ENCODE measurements at places on chromosomes 11 and 22.

DNA sequence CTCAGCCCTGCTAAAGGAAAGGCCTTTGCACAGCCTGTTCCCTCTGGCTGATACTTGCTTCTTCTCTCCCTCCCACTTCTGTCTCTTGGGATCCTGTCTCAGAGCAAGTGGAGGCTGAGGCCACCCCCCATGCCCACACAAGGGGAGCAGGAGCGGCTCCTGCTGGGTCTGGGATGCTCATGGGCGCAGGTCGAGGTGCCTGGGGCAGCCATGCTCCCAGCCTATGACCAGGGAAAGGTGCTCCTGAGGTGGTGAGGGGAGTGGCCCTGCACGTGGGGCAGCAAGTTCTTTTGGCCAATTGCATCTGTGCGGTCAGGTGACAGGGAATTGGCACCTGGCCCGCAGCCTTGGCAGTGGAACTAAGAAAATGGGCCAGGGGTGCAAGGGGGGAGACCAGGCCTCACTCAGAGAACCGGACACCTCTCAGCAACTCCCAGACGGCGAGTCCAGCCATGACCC is 1.5 kb downstream of the MAPK11 start:
- DNase-seq = no peak

DNA sequence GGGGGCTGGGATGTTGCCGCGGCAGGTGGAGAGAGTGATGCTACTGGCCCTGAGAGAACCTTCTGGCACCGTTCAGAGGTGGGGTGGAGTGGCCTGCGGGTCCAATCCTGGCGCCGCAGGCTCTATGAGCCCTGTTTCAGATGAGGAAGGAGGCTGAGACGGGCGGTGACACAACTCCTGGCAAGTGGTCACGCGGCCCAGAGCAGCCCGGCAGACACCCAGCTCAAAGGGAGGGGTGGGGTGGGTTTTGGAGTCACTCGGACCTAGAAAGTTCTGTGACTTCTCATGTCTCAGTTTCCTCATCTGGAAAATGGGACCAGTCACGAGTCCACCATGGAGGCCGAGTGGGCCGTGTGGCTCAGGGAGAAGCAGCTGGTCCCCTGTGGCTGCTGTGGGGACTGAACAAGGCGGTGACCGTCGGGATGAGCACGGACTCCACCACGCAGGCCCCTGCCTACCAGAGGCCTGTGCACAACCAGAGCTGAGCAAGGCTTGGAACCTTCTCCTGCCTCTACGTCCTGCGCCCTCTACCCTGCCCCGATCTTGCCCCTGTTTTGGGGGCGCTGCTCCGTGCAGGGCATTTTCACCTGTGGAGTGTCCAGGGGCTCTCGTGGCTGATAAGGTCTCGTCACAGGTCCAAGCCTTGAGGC is 3.7 kb downstream of the TSPO start:
- DNase-seq = no peak

- DNase-seq = no peak
These were observed 26.7 kb upstream of the ETS1 start for GRCh38 chr11:128614026-128614425.

- DNase-seq = no peak
These were observed 86.3 kb downstream of the SNX19 start for GRCh38 chr11:130829920-130830511.

- DNase-seq = no peak
These were observed 3.3 kb downstream of the ADAMTS8 start for GRCh38 chr11:130425156-130425555.

- DNase-seq = no peak
These were observed 164.4 kb upstream of the ZBED5 start for GRCh38 chr11:11022125-11022730.

- DNase-seq = no peak
These were observed 83.0 kb downstream of the MORC2 start for GRCh38 chr22:30885591-30885990.

DNA sequence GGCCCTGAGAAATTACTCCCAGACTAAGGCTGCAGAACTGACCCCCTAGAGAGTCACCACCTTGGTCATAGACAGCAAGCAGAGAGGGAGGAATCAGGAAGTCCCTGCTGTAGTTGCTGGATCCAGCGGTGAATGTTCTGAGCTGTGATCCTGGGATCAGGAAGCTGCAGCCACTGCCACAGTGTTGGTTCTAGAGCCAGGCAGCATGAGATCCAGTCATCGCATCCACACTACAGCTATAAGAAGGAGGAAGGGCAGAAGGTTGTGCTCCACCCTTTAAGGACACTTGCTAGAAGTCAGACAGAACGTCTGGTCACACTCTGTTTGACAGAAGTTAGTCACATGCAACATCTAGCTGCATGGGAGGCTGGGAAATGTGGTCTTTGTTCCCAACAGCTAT is 104.7 kb upstream of the OR4B1 start:
- no peak for DNase-seq

DNA sequence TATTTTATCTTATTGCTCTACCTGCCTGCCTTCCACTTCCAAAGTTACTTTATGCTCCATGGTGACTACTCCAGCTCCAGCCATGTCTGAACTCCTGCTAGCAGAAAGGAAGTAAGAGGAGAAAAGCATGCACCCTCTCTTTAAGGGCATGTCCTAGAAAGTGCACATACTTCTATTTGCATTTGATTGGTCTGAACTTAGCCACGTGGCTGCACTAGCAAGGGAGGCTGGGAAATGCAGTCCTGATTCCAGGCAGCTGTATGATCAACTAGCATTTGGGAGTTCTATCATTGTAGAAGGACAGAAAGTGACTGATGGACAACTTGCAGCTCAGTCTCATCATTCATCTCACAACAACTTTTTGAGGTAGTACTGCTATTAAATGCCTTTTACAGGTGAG is 515.7 kb downstream of the BUD13 start:
- no peak for DNase-seq

DNA sequence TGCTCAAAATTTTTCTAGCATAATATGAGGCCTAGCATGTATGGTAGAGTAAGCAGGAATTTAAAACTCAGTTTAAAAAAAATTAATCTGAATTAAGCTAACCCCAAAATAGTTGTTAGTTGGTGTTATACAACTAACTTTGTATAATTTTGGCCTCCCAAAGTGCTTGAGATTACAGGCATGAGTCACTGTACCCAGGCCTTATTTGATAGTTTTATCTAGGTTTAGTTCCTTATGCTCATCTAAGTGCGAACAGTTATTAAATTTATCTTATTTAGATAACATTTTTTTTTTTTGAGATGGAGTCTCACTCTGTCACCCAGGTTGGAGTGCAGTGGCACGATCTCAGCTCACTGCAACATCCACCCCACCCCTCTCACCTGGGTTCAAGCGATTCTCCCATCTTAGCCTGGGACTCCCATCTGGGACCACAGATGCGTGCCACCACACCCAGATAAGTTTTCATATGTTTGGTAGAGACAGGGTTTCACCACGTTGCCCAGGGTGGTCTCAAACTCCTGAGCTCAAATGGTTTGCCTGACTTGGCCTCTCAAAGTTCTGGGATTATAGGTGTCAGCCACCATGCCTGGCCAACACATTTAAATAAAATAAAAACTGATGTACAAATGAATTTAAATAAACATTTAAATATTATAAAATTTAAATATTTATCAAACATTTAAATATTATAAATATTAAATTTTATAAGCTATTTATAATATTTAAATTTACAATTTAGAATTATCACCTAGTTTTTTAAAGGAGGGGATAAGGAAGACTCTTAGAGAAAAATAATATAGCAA is 7.5 kb downstream of the IL18 start:
- DNase-seq = no peak

DNA sequence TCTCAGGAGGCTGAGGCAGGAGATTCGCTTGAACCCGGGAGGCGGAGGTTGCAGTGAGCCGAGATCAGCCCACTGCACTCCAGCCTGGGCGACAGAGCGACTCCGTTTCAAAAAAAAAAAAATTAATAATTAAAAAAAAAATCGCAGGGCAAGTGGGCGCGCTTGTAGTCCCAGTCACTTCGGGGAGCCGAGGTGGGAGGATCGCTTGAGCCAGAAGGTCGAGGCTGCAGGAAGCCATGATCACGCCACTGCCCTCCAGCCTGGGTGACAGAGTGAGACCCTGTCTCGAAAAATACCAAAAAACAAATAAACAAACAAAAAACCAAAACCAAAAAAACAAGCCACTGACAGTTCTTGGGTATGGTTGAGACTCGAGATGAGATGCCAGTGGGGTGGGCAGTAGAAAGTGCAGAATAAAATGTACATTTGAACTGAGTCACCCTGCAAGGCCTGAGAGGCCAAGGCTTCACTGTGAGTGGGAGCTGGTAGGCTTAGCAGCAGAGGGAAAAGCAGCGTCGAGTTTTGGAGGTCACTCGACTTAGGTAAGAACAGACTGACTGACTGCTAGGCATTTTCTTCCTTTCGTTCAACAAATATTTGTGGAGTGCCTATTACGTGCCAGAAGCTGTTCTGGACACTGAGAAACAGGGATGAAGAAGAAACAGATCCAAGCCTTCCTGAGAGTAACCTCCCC is 635 bp upstream of the LDHA start:
- DNase-seq = no peak

- DNase-seq = no peak
These were observed 4.2 kb upstream of the OSM start for GRCh38 chr22:30270832-30271231.

GRCh38 chr11:46002189-46002588 is 79.7 kb downstream of the LARGE2 start:
- no peak for DNase-seq

- DNase-seq = no peak
These were observed 6.0 kb upstream of the MALAT1 start for GRCh38 chr11:65492637-65493366.

DNA sequence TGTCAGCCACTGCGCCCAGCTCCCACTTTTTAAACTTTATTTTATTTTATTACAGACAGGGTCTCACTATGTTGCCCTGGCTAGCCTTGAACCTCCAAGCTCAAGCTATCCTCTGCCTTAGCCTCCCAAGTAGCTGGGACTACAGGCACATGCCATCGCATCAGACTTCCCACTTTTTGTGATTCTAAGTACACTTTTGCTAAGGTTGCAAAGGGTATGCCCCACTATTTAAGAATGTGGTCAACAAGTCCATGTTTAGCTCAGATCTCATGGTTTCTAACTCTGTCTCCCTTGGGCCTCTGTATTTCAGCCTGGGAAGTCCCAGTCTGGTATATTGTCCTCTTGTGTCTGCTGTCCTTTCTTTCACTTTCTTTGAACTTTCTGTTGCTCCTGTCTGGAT is 35.3 kb downstream of the EXPH5 start:
- no peak for DNase-seq

GRCh38 chr11:34413263-34413662 is 25.5 kb upstream of the CAT start:
- no peak for DNase-seq

DNA sequence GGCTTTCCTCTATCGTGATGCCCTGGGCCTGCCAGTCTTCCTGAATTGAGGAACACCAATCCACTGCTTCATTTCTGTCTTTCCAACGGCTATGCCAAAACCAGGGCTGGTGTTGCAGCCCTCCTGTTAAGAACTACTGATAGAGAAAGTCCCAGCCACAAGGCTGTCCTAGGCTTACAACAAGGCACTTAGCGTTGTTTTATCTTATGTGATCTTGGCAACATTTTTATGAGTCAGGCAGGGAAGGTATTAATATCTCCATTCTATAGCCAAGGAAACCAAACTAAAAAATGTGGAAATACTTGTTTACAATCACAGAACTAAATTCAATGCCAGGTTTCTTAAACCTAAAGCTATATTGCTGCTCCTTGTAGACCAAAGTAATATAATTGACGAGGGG is 89.9 kb upstream of the AMOTL1 start:
- DNase-seq = no peak

- DNase-seq = no peak
These were observed 11.3 kb downstream of the DHCR7 start for GRCh38 chr11:71436861-71437260.

- DNase-seq = no peak
These were observed 41.9 kb downstream of the MED15 start for GRCh38 chr22:20549232-20549841.

DNA sequence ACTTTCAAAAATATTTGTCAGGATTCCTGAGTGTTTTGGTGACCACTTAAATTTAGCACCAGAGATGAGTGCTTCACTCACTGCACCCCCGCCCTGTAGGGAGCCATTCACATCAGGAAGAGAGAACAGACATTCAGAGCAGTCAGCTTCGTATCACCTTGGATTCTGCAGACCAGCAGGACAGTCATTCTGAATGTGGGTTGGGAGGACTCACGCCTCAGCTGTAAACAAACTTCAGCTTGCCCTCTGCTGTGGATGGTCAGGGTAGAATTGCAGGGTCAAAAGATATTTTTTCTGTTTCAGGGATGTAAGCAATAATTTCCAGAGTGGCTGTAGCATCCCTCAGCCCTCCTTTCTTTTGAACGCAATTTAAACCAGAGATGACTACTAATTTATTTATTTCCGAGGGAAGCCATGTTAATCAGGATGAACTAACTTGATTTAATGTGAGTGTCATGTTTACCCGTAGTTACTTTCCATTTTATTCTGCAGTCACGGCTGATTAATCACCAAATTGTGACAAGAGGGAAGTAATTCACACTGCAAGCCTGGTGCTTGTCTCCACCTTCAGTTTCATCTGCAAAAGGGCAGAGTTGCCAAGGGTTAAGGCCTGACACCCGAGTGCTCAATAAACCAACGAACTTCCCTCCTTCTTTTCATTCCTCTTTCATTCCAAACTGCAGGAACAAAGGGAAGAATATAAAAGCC is 174.2 kb upstream of the DDI1 start:
- DNase-seq = no peak

- DNase-seq = no peak
These were observed 12.0 kb upstream of the SESN3 start for GRCh38 chr11:95242845-95243605.

GRCh38 chr11:97908354-97908753 is 1112.4 kb upstream of the CNTN5 start:
- no peak for DNase-seq

DNA sequence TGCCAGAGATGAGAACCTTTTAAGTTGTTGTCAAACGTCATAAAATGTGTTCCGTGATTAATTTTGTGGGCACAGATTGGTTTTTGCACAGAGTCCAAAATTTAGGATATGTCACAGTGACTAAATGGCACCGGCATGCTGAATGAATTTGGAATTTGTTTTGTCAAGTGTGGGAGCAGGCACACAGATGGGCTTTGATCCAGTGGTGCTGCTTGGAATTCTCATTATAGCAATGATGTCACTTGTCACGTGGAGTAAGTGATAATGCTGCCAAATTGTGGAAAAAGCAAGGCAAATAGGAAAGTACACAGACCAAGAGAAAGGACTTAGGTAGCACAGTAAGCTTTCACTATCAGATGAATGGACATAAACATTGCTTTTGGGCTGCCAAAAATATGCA is 8.0 kb upstream of the LIN7C start:
- no peak for DNase-seq

DNA sequence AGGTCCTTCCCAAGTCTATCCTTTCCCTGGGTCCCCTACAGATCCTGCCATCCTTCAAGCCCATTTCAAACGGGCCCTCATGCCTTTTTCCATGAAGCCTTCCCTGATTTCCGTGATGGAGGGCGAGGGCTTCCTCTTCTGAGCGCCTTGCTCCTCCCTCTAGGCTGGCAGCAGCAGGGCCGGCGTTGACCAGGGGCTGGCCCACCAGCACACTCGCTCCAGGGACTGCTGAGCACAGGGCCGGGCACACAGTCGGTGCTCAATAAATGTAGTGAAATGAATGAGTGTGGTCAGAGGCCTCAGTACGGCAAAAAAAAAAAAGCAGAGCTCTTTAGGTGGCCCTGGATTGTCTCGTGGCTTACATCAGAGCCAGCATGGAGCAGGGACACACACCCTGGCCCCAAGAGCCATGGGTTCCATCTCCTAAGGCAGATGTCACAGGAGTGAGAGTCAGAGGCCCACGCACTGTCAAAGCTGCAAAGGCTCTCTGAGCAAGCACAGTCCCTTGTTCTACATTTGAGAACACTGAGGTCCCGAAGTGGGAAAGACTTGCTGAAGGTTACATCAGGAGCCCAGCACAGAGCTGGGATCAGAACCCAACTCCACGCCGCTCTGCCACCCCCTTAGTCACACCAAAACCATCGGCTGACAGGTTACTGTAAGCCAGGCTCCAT is 3.1 kb downstream of the IL2RB start:
- DNase-seq = no peak

All from SIG-M5 (cell line).